ENCODE measurements at places on chromosomes 1 and 21. TPM values are rescaled to one million over a fixed set of nuclear protein-coding genes. Genes with fewer than 3 reads are reported as not detected.

KCNE1 gene
- total RNA-seq: 0.91 TPM

DNA sequence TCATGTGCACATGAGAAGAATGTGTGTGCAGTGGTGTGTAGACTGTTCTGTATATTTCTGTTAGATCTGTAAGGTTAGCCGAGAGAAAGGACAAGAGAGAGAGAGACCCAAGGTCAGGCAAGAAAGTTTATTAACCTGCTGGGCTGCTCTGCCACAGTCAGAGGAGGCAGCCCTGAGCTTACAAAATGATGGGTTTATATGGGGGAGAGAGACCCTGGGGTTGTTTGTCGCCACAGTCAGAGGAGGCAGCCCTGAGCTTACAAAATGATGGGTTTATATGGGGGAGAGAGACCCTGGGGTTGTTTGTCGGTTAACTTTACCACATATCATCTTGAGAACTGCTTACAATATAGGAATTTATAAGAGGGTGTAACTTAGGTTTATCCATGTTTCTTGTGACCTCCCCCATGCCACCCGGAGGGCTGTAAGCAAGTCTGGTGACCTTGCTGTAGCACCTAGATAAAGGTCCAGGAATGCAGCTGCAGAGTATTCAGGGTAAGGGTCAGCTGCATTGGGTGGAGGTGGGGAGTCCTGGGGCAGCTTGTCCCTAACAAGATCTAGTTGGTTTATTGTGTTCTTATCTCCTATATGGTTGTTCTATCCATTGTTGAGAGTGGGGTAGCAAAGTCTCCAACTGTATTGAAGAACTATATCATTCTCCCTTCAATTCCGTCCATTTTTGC lies 9.3 kb upstream of the ZBTB40 start:
- DNase-seq: peak; percentile 65

LCE1C gene
- not detected for total RNA-seq

DNA sequence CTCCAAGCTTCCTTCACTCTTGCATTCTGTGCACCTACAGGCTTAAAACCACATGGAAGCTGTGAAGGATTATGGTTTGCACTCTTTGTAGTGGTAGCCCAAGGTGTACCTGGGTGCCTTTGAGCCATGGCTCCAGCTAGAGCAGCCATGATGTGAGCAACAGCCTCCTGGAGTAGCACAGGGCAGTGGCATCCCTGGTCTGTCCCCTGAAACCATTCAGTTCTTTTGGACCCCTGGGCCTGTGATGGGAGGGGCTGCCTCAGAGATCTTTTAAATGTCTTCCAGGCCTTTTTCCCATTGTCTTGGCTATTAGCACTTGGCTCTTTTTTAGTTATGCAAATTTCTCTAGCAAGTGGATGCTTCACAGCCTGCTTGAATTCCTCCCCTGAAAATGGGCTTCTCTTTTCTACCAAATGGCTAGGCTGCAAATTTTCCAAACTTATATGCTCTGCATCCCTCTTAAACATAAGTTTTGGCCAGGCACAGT lies 47.4 kb downstream of the CLCA4 start:
- DNase-seq: no peak

GRCh38 chr1:199204231-199204630 lies 565.4 kb downstream of the PTPRC start:
- no peak for DNase-seq

OR2T29 gene
- not detected for total RNA-seq

GRCh38 chr1:96384611-96385010 lies 337.0 kb upstream of the PTBP2 start:
- no peak for DNase-seq

- peak; percentile 37 for DNase-seq
Measured at GRCh38 chr1:117735045-117735992, 129.5 kb downstream of the TENT5C start.

DNA sequence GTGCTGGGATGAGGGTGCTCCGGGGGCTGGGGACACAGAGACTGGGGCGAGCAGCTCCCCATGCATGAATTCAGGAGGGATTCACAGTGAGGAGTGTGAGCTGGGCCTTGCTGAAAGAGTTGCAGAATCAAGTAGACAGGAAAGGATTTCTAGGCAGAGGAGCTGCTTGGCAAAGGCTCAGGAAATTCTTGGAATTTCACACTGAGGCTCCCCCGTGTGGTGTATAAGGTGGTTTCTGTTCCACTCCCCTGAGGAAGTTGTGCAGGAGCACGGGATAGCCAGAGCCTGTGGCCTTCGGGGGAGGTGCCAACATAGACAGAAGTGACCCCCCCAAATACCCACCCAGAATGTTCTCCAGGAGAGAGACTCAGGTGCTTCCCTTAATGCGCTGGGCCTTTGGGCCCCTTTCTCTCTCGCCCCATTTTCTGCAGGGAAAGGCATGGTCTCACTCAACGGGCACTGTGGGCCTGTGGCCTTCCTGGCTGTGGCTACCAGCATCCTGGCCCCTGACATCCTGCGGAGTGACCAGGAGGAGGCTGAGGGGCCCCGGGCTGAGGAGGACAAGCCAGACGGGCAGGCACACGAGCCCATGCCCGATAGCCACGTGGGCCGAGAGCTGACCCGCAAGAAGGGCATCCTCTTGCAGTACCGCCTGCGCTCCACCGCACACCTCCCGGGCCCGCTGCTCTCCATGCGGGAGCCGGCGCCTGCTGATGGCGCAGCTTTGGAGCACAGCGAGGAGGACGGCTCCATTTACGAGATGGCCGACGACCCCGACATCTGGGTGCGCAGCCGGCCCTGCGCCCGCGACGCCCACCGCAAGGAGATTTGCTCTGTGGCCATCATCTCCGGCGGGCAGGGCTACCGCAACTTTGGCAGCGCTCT lies 58.5 kb upstream of the ACTL8 start:
- no peak for DNase-seq

PKP1 gene
- total RNA-seq: not detected

- DNase-seq: no peak
Measured at GRCh38 chr1:112253366-112253765, 142.6 kb upstream of the CTTNBP2NL start.

DNA sequence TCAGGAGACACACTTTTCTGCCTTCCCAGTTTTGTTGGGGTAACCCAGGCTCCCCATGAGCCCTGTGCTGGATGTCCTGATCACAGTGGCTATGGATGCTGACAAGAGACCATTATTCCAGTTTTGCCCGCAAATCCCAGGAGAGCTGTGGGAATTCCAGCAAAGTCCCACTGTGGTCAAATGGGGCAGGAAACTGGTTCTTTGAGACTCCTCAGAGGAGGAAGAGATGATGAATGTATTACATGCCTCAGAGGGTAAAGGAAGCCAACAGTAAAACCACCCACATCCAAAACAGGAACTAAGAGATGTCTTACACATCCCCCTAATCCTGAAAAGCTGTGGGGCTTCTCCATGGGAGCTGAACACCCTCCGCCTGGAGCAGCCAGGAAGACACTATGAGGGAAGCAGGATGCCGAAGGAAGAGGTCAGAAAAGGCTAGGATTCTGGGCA lies 12.8 kb upstream of the MPZL1 start:
- DNase-seq: no peak

MCL1 gene
- total RNA-seq: 134 TPM

LCE3E gene
- not detected for total RNA-seq

GRCh38 chr1:183239793-183240525 lies 53.9 kb downstream of the LAMC2 start:
- DNase-seq: no peak

- DNase-seq: no peak
Measured at GRCh38 chr1:56304975-56305374, 274.4 kb downstream of the PLPP3 start.

GRCh38 chr1:228935855-228936727 lies 200.8 kb downstream of the RHOU start:
- no peak for DNase-seq
